Lower leg skin (tissue), 4 donors: ENCODE measurements at places on chromosomes 13 and 19. TPM values are rescaled to one million over a fixed set of nuclear protein-coding genes. Genes with fewer than 3 reads are reported as not detected.

The CYP2B6 gene
- total RNA-seq: 3.7 TPM

DNA sequence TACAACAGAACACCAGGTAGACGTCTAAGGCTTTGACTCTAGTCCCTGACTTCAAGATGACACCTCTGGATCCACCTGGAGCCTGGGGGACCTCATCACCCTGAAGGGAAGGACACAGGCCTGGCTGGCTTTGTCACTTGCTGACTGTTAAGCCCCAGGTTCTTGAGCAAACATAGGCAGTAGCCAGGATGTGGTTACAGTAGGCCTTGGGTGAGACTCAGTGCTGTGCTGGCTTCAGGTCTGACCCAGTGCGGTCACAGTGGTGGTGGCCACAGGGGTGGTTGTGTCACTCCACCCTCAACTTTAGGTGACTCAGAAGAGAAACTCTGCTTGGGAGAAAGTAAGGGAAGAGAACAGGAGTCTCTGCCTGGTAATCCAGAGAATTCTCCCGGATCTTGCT is 497.8 kb downstream of the UQCRFS1 start:
- DNase-seq: no peak

DNA sequence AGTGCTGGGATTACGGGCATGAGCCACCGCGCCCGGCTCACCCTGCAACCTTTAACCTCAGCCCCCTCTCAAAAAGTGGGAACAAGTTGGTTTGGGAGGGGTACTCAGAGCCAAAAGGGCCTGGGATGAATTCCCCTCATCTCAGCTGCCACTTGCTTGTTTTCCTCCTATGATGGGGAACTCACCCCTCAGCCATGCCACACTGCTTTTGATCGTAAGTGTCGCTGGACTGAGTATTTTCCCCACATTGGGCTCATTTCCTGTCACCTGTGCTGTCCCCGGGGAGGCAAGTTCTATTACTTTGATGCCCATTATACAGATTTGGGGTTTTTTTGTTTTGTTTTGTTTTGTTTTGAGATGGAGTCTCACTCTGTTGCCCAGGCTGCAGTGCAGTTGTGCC is 6.5 kb downstream of the R3HDM4 start:
- DNase-seq: no peak

DNA sequence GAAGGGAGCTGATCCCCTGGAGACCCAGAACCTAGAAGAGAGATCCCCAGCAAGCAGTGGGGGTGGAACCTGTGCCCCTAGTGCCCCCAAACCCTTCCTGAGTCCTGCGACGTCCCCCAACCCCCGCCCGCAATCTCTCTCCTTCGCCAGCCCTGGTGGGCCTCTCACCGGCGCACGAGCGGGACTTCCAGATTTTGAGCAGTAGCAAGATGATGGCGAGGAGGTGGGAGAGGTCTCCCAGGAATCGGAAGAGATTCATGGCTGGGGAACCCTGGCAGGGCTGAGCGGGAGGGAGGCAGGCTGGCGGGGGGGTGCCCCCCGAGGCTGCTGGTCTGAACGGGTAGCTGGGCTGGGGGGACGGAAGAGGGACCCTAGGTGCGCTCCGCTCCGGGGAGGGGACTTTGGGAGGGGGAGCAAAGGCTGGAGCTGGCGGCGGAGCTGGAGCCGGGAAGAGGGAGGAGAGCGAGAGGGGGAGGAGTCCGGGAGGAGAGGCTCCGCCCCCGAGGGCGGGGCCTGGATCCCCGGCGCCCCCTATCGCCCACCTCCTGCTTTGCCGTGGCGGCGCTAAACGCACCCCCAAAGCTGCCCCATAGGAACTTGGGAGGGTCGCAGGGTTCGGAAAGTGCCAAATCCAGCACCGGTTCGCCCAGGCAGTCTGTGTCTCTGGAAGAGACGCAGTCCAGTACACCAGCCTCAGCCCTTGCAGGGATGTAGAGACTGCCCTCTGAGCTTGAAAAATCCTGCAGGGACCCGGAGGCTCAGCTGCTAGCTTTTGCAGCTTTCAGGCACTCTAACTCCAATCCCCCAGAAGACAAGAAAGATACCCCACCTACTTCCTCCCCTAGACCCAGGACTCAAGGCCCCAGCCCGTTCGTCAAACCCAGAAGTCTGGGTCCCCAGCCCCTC is at the start of gene KDELR1:
KDELR1 (minus strand) TSS at position 452 of the 906 bp plus-strand sequence; CDS start at position 259, 193 bp downstream.
- DNase-seq: peak; percentile 94

DNA sequence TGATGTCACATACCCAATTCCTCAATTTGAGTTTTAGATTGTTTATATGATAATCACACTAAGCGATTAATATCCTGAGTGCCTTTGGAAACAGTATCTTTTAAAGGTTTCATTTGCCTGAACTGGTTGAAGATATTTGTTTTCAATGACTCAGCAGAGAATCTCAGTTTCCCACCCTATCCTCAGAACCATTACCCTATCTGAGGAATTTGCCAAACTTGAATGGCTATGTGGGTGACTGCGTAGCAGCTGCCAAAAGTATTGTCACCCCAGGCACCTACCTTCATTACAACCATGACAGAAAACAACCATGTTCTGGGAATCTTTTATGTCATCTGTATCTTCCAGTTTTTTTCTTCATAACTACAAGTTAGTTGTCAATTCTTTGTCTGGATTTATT is 440.1 kb upstream of the NBEA start:
- no peak for DNase-seq
